ENCODE measurements at places on chromosomes 3 and 15.

DNA sequence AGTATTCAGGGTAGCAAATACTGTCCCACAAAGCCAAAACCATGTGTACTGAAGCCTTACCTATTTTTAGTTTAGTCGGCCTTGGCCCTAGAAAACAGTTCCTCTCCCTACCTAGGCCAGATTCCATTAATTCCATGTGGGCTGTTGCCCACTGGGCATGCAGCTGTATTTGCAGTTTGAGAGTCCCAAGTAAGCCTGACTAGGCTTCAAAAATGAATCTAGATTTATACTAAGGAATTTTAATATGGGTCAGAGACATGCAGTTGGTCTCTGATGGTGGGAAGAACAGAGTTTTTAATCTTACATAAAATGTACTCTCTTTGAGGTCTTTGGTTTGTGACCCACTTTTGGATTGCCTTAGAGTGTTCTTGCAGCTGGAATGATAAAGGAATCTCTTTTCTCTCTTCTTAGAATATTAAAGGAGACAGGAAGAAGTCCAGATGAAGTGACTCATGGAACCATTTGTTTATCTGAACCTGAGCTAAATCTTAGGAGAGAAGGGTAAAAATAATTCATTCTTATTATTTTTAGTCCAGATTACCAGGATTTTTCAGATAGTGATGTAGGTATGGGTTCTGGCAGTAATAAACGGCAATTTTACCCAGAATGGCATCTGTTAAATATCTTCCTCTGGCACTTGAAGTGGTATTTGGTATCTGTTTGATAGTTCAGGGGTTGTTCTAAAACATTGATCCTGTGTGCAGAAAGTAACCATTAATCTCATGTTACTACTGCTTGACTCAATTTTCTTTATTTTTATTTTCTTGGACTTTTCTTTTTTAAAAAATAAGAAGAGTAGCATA is 33.8 kb downstream of the GLCE start:
- DNase-seq: no peak

DNA sequence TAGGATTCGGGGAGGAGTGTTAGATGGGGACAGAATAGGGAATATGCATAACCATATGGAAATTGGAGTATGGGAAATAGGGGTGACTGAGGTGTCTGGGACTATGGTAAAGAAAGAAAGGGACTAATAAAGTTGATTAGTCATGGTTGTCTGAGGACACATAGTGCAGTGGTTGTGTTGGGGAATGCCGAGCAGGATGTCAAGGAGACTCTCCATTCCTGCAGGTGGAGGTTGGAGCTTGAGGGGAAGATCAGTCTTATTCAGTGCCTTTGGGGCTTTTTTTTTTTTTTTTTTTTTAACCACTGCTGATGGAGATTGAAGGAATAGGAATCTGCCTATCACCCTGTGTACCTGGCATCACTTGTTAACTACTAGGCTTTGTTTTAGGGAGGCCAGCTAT is 10.8 kb downstream of the NMD3 start:
- DNase-seq: no peak

GRCh38 chr3:86954226-86954625 is 36.7 kb downstream of the VGLL3 start:
- DNase-seq: no peak

- DNase-seq: no peak
These were observed 81.7 kb upstream of the NMNAT3 start for GRCh38 chr3:139759470-139759869.

DNA sequence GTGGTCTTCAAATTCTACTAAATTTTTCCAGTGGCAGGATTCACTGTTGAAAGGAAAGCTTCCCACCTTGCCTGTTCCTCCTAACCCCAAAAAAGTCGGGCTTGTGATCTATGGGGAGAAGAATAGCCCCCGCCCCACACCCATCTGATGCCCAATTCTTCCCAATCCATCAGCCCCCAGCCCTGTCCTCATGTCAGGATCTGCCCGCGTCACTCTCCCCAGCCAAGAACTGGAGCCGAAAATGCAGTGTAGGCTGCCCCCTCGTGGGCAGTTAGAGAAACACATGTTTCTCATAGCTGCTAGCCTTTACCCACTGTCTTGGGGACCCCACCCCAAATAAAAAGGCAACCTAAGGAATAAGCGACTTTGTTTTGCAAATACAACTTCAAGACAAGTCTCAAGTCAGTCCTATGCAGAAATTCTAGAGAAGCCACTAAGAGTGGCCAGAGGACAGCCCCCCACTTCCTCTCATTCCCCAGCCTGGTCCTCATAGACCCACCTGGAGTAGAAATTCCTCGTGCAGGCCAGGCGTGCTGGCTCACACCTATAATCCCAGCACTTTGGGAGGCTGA is 13.0 kb upstream of the CSK start:
- no peak for DNase-seq

All from thoracic aorta (tissue), 2 donors.